Renal cortical epithelial cell (primary cell): ENCODE measurements at places on chromosomes 6 and 20. TPM values are rescaled to one million over a fixed set of nuclear protein-coding genes. Genes with fewer than 3 reads are reported as not detected.

DEFB124 gene
- total RNA-seq, result not detected in 2 replicates

OR2H2 gene
- not detected in 2 replicates for total RNA-seq

SAYSD1 gene
- total RNA-seq, result 15.5 and 19.0 TPM in 2 replicates

CTCFL gene
- not detected in 2 replicates for total RNA-seq

DLK2 gene
- 1.3 TPM in 1 of 2 replicates, not detected in the other for total RNA-seq

OLIG3 gene
- total RNA-seq, result not detected in 2 replicates

HTR1E gene
- total RNA-seq, result 0.15 TPM in 1 of 2 replicates, not detected in the other

EXOC2 gene
- total RNA-seq, result 41.3 and 48.4 TPM in 2 replicates

USP49 gene
- total RNA-seq, result 0.87 and 6.3 TPM in 2 replicates

TRIM40 gene
- total RNA-seq, result not detected in 2 replicates

TMC2 gene
- not detected in 2 replicates for total RNA-seq

TMEM170B gene
- total RNA-seq, result 1.1 and 1.6 TPM in 2 replicates

FAM83C gene
- not detected in 2 replicates for total RNA-seq

CST3 gene
- total RNA-seq, result 247 and 632 TPM in 2 replicates

TEAD3 gene
- 3.6 and 10.2 TPM in 2 replicates for total RNA-seq

CD83 gene
- total RNA-seq, result 5.4 and 11.3 TPM in 2 replicates

CGAS gene
- total RNA-seq, result 3.4 and 9.6 TPM in 2 replicates

KHDC1 gene
- 2.9 and 3.6 TPM in 2 replicates for total RNA-seq

SNPH gene
- 5.9 and 14.2 TPM in 2 replicates for total RNA-seq

ADGRF1 gene
- total RNA-seq, result 18.3 and 36.6 TPM in 2 replicates
